ENCODE measurements at places on chromosomes 5 and 9.

DNA sequence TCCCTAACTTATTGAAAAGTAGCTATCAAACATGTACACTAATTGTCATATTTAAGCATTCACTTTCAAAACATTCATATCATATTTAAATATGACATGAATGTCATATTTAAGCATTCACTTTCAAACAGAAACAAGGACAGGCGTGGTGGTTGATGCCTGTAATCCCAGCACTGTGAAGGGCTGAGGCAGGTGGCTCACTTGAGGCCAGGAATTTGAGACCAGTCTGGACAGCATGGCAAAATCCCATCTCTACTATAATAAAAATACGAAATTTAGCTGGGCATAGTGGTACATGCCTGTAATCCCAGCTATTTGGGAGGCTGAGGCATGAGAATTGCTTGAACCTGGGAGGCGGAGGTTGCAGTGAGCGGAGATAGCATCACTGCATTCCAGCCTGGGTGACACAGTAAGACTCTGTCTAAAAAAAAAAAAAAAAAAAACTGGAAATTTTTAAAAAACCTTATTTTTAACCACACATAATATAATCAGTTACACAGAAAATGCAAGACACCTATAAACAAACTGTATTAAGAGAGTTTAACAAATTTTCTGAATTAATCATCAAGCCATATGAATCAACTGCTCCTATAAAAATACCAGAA lies 88.1 kb downstream of the LPAR1 start:
- DNase-seq: no peak

GRCh38 chr5:96254980-96255691 lies 177.9 kb downstream of the PCSK1 start:
- no peak for DNase-seq

DNA sequence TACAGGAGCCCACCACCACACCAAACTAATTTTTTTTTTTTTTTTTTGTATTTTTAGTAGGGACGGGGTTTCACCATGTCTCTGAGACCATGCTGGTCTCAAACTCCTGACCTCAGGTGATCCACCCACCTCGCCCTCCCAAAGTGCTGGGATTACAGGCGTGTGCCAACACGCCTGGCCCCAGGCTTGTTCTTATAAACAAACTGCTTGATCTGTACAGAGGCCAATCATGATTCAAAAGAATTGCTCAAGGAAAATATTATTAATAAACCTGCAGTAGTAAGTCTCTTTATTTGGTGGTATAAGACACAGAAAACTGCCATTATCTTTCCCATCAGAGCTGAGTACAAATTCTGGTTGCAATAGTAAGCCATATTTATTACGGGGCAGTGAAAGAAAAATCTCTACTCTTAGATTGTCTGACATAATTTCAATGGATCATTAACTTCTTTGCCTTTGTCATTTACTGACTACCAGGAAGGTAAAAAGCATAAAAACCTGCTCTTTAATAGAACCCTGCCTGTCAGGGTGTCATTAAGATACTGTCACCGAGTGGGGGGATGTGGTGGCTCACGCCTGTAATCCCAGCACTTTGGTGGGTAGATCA lies 33.3 kb downstream of the RASEF start:
- no peak for DNase-seq

DNA sequence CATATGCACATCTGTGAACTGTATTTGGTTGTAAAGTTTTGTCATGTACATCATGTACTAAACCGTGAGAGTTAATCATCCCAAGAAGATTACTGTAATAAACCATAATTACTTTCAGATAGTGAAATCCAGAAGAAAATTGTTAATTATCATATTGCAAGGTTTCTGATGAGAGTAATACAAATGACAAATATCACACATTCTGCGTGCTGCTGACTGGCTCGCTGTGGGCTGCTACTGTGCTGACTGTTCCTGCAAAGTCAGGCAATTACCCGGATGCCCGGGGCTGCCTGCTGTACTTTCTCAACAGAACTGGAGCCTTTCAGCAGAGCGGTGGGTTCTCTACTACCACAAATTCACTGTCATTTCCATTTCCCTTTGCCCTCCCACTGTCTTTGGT lies 68.3 kb downstream of the SMARCA2 start:
- DNase-seq: no peak

GRCh38 chr5:37121027-37121426 lies 128.1 kb downstream of the CPLANE1 start:
- DNase-seq: no peak
